A673 (cell line): ENCODE measurements at places on chromosomes 3 and 15. TPM values are rescaled to one million over a fixed set of nuclear protein-coding genes. Genes with fewer than 3 reads are reported as not detected.

The PLS1 gene
- total RNA-seq: 6.4 and 8.9 TPM in 2 replicates

The GXYLT2 gene
- total RNA-seq: 10.7 and 17.1 TPM in 2 replicates

GRCh38 chr3:53473422-53473821 is 21.0 kb upstream of the CACNA1D start:
- H3K36me3 ChIP-seq: no peaks in the 10 kb centered on the region
- no peaks in the 10 kb centered on the region for H3K27me3 ChIP-seq
- no peak overlapping the region for H3K27ac ChIP-seq
- H3K4me1 ChIP-seq: no peaks in the 10 kb centered on the region

DNA sequence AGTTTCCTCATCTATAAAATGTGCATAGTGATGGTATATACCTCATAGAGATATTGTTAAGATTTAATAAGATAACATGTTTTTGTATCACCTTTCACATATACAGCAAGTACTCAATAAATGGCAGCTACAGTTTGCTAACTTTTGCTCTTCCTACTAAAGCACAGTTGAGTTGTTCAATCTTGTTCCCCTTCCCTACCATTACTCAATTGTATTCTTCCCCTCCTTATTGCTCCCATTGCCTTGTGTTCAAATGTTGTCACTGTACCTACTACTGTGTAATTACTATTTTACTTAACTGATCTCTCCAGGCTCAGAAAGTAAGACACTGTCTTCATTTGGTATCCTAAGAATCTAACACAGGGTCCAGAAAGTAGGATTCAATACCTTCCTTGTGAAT is 5.5 kb downstream of the CD47 start:
- no peak overlapping the region for H3K4me3 ChIP-seq
- H3K27ac ChIP-seq: no peak overlapping the region
- no peaks in the 10 kb centered on the region for H3K36me3 ChIP-seq
- H3K27me3 ChIP-seq: no peaks in the 10 kb centered on the region

The IQCH gene
- total RNA-seq: 1.7 and 2.5 TPM in 2 replicates

DNA sequence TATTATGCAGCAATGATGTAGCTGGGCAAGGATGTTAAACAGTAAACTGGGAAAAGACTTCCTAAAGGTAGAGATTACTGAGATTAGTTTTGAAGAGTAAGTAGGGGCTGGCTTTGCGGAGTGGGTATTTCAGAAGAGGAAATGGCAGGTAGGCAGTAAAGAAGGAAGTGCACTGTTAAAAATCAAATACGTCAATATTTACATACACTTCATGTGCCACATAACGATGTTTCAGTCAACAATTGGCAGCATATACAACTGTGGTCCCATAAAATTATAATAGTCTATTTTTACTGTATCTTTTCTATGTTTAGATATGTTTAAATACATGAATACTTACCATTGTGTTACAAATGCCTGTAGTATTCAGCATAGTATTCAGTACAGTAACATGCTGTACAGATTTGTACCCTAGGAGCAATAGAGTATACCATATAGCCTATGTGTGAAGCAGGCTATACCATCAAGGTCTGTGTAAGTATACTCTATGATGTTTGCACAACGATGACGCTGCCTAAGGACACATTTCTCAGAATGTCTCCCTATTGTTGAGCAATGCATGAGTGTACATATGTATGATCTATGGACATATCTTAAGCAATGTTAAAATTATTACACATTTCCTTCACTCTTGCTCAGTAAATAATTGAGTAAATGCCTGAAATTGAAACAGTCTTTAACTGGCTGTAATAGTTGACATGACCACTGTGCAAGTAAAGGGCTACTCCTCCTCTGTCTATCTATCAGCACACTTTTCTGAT is 196.7 kb downstream of the ISL2 start:
- peaks cover 4% of the 10 kb centered on the region for H3K4me1 ChIP-seq
- H3K36me3 ChIP-seq: no peaks in the 10 kb centered on the region
- H3K27me3 ChIP-seq: no peaks in the 10 kb centered on the region
- H3K27ac ChIP-seq: no peak overlapping the region
- no peak for DNase-seq

The MEX3B gene
- 5.5 and 6.9 TPM in 2 replicates for total RNA-seq

The ZMYND10 gene
- total RNA-seq: 0.67 and 1.0 TPM in 2 replicates

DNA sequence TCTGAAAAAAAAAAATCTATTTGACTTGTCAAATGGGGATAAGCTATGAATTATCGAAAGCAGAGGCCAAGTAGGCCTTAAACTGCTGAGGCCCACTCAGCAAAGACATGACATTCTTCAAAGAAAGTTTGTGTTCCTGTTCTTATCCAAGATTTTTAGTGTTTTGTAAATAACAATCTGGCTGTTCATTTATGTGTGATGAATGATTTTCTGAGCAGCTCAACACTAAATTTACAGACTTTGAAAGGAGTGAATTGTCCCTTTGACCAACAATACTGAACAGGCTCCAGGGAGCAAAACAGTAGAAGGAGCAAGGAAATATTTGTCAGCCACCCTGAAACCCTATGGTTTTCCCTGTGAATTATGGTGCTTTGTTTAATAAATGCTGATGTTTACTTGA is 512.6 kb upstream of the NAALADL2 start:
- no peaks in the 10 kb centered on the region for H3K36me3 ChIP-seq
- no peak overlapping the region for H3K4me3 ChIP-seq
- H3K27ac ChIP-seq: no peak overlapping the region
- H3K27me3 ChIP-seq: no peaks in the 10 kb centered on the region

GRCh38 chr3:153431076-153431475 is 269.1 kb downstream of the RAP2B start:
- no peak overlapping the region for H3K27ac ChIP-seq
- no peak overlapping the region for H3K4me3 ChIP-seq
- no peaks in the 10 kb centered on the region for H3K36me3 ChIP-seq
- DNase-seq: no peak

DNA sequence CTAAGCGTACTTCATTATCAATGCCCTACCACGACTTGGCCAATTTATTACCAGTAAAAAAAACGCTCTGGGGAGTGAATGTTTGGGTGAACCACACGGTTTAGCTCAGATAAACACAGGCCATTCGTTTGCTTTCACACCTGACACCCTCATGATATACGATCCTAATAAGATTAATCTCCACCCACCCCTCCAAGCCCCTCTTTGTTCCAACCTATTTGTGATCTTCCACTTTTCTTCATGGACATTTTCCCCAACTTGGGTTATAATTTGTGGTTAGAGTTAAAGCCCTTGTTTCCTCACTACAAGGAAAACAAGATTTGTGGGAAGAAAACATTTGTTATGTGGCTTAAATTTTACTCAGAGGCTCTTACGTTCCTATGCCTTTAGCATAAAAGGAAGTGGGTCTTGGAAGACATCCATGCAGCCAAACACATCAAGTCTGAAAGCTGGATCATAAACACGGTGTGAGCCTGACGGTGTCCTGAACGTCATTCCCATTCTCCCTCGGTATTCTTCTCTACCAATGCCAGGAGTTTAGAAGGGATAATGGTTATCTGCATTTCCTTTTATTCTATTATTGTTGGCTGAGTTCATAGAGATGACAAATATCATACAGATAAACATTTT is 518.9 kb downstream of the NR2F2 start:
- H3K36me3 ChIP-seq: no peaks in the 10 kb centered on the region
- H3K27ac ChIP-seq: peak overlapping the region; percentile 60
- no peak overlapping the region for H3K4me3 ChIP-seq

The IQCF5 gene
- total RNA-seq: not detected in 2 replicates

DNA sequence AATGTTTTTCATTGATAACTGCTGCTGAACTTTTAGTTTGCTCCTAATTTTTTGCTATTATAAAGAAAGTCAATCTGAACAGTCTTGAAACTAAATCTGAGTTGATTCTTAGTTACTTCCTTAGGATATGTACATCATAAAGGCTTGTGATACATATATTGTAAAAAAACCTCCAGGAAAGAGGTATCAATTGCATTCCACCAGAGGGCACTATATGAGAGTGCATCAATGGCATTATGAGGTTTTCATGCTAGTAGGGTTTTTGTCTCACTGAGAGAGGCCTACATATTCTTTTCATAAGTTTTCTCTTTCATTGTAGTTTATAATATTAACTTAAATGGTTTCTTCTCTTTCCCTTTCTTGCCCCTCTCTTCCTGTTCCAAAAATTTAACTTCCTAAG is 46.9 kb downstream of the PIK3R4 start:
- no peak overlapping the region for H3K4me3 ChIP-seq
- H3K4me1 ChIP-seq: no peaks in the 10 kb centered on the region
- peaks cover 22% of the 10 kb centered on the region for H3K36me3 ChIP-seq
- H3K27ac ChIP-seq: no peak overlapping the region

- no peak for DNase-seq
- no peak overlapping the region for H3K27ac ChIP-seq
- no peaks in the 10 kb centered on the region for H3K27me3 ChIP-seq
- no peak overlapping the region for H3K4me3 ChIP-seq
- H3K36me3 ChIP-seq: no peaks in the 10 kb centered on the region
These were observed 255.3 kb downstream of the RSL24D1 start for GRCh38 chr15:54941417-54941816.

DNA sequence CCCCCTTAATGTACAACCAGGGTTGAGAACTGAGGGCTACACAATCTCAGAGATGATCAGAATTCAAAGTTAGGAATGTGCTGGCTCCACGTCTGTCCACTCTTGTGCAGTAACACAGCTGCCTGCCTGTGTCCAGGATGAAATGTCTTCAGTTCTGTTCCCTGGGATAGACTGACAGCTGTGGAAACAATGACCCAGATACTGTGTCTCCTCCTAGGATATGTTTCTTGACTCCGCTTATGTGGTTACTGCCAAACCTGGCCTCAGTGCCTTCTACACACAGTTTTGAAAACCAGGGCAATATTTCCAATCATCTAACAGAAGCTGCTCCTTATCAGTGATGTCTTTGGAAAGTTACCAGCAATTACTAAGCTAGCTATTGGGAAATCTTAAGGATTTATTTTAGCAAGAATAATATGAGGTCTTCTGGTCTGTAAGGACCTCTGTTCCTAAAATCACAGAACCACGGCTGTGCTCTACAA is 67.6 kb downstream of the NOX5 start:
- no peaks in the 10 kb centered on the region for H3K36me3 ChIP-seq
- DNase-seq: peak; percentile 43
- H3K27ac ChIP-seq: peak overlapping the region; percentile 93
- H3K4me1 ChIP-seq: peaks cover 63% of the 10 kb centered on the region
- H3K27me3 ChIP-seq: no peaks in the 10 kb centered on the region

GRCh38 chr3:98766924-98767323 is 3.8 kb downstream of the ST3GAL6 start:
- no peak for DNase-seq
- no peaks in the 10 kb centered on the region for H3K27me3 ChIP-seq
- peaks cover 39% of the 10 kb centered on the region for H3K4me1 ChIP-seq
- H3K36me3 ChIP-seq: no peaks in the 10 kb centered on the region

The KCNMB2 gene
- total RNA-seq: not detected in 2 replicates

GRCh38 chr3:44680921-44681455 is 31.5 kb upstream of the ZNF502 start:
- no peak for DNase-seq
- H3K27me3 ChIP-seq: no peaks in the 10 kb centered on the region
- no peak overlapping the region for H3K4me3 ChIP-seq
- no peaks in the 10 kb centered on the region for H3K4me1 ChIP-seq
- no peaks in the 10 kb centered on the region for H3K36me3 ChIP-seq

DNA sequence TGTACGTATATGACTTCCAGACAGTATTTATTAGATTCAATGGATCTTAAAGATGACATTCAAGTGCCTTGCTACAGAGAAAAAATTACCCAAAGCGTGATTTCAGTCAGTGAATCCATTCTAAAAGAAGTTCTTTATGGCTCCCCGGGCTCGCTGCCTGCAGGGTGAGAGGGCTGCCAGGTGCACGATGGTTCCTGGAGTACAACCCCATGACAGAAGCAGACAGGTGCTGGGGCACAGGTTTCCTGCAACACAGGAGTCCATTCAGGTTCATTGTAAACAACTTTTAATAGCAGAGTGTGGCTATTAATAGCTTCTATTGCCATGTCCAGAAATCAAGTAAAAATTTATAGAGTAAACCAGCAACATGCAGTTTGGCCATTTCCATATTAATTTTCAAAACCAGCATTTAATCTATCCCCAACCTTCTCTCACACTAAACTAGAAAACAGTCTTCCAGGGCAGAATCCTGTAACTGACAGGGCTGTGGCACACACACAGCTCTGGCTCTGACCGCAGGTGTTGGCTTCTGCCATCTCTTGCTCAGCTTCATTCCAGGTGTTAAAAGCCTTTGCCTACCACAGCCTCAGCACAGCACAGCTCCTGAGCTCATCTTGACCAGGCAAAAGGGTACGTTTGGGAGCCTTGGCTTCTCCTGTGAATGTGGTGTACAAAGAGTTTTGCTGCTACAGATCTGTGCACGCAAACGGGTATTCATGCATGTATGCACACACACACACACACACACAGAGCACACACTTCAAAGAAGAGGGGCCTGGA is 185.9 kb downstream of the MEX3B start:
- no peak overlapping the region for H3K27ac ChIP-seq
- no peaks in the 10 kb centered on the region for H3K4me1 ChIP-seq
- H3K36me3 ChIP-seq: no peaks in the 10 kb centered on the region
- no peaks in the 10 kb centered on the region for H3K27me3 ChIP-seq
- H3K4me3 ChIP-seq: no peak overlapping the region

The HRG gene
- total RNA-seq: not detected in 2 replicates

DNA sequence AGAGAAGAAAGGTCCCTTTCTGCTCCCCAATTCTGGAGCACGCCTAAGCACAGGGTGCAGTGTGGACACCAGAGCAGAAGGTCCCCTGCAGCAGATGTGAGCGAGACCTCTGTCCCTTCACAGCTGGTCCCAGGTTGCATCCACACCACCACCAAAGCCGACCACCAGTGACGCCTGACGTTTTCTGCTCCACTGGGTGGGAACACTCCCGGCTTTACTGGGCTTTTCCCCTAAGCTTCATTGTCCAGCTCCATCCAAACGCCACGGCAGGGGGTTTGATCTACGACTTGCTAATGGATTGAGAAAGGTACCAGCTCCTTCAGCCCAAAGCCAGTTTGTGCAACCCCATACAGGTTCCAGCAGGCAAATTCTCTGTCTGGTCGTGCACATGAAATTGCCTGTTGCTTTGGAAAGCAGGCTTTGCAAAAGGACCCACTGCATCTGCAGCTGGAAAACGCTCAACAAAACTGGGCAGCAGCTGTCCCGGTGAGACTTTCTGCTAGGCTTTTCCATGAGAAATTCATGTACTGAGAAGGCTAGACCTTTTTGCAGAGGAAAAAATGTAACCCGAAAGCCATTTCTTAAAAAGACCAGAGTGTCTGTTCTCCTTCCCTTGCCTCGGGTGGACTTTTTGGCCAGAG is 31.1 kb downstream of the ADAMTS17 start:
- no peak for DNase-seq
- no peak overlapping the region for H3K4me3 ChIP-seq
- no peaks in the 10 kb centered on the region for H3K4me1 ChIP-seq
- no peak overlapping the region for H3K27ac ChIP-seq
- no peaks in the 10 kb centered on the region for H3K27me3 ChIP-seq
- no peaks in the 10 kb centered on the region for H3K36me3 ChIP-seq

DNA sequence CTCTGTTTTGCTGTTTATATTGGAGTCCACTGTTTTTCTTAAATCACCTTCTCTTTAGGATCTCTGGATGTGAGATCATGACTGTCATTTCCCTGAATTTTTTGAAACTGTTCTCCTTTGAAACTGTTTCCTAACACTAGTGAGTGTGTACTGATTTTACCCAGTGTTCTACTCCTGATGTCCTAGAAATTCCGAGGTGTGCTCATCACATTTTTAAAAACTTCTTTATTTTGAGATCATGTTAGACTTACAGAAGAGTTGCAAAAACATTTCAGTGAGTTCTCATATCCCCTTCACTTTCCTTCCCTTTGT is 292.6 kb downstream of the NFKBIZ start:
- no peaks in the 10 kb centered on the region for H3K27me3 ChIP-seq
- DNase-seq: no peak
- no peak overlapping the region for H3K4me3 ChIP-seq
- H3K36me3 ChIP-seq: no peaks in the 10 kb centered on the region
- H3K27ac ChIP-seq: peak overlapping the region; percentile 32
- peaks cover 31% of the 10 kb centered on the region for H3K4me1 ChIP-seq
